ENCODE measurements at places on chromosomes 16 and 17.

DNA sequence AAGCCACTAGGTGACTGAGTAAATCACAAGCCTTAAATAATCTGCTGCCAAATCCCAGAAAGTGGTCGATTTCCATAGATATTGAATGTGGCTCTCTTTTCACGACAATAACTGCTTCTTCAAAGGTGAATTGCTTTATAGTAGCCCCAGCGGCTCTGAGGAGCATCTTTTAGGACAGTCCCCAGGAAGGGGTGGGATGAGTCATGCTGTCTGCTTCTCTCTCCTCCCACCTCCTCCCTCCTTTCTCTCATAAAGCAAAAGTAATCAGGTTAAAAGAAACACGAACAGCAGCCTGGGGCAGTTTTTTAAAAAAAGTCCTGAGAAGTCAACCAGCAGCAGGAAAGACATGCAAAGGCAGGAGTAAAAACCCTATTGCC lies 1.8 kb downstream of the KIAA0513 start:
- peak; percentile 27 for DNase-seq

- DNase-seq, result no peak
These were observed 9.5 kb upstream of the GALK1 start for GRCh38 chr17:75774471-75774990.

- peak; percentile 75 for DNase-seq
These were observed at the start of gene MPP3 for GRCh38 chr17:43832976-43833829. MPP3 (minus strand) TSS chr17:43833146; CDS start chr17:43831906, 1,240 bp downstream.

DNA sequence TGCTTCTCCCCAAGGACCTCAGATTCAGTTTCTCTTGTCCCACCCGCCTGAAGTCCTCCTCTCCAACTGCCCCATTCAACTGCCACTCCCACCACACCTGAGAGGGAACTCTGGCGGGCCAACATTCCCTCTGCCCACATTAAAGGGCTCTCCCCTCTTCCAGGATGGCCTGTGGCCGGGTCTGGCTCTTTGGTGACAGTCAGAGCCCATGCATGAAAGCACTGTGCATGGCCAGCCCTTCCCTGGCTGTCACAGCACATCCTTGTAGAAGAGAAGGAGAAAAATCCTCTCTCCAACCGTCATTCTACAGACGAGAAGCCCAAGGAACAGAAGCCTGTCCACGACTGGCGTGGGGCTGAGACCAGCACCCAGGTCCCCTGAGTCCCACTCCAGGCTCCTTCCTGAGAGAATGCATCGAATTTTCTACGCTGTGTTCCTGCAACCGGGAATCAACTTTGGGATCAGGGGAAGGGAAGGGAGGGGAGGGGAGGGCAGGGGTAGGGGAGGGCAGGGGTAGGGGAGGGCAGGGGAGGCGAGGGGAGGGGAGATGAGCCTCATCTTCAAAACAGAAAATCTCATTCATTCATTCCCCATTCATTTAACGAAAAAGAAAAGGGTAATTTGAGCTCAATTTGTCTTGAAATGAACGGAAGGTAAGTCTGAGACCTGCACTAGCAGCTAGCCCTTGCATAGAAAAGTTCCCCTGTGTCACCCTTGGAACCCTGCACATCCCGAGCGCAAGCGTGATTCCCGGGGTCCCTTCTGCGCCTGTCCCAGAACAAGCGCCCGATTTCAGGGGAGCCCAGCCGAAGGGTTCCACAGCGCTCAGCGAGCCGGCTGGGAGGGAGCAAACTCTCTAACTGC lies at the start of gene ABCC12:
TSS of gene ABCC12 (minus strand) at position 68 of the 864 bp plus-strand sequence. CDS start 9,569 bp downstream, outside the sequence.
- DNase-seq, result no peak

DNA sequence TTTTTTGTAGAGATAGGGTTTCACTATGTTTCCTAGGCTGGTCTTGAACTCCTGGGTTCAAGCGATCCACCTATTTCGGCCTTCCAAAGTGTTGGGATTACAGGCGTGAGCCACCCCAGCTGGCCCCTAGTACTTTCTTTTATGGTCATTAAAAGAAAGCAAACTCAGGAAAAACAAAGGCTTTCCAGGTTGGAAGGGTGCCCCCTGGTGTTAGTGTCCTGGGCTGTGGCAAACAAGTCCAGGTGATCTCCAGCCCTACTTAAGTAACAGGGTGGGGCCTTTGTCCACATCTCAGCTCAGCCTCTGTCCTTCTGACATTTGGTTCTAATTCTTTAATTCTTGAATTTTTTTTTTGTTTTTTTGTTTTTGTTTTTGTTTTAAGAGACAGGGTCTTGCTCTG lies 6.9 kb downstream of the IGFBP4 start:
- peak; percentile 72 for DNase-seq

DNA sequence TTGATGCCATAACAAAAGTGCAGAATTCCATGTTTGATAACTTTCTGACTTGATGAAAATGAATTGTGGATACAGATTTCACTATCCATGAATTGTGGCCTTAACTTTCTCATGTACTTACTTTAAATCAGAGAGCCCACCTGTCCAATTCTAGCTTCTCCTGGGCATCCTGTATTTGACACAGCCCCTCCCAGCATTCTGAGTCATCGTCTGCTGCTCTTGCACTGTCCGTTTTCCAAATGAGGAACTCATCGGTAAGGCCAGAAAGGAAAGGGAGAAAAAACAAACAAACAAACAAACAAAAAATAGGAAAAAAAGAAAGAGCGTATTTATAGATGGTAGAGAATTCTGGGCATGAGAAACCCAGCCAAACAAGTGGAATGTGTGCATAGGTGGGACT lies 361.6 kb downstream of the WWOX start:
- DNase-seq, result no peak

DNA sequence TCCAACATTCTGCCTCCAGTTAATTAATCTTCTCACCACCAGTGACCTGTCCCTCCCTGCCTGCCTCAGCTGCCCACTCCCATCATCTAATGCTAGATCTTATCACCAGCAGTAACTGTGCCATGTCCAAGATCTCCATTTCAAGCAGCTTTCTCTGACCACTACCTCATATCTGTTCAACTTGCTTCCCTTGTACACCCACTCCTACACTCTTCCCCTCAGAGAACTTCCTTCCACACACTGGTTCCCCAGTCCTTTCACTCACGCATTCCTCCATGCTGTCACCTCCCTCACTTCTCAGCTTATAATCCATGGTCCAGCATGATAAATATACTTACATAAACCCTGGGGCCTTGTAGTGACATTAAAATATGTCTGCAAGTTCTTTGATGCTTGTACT lies 31.8 kb upstream of the DYNLL2 start:
- DNase-seq, result no peak

DNA sequence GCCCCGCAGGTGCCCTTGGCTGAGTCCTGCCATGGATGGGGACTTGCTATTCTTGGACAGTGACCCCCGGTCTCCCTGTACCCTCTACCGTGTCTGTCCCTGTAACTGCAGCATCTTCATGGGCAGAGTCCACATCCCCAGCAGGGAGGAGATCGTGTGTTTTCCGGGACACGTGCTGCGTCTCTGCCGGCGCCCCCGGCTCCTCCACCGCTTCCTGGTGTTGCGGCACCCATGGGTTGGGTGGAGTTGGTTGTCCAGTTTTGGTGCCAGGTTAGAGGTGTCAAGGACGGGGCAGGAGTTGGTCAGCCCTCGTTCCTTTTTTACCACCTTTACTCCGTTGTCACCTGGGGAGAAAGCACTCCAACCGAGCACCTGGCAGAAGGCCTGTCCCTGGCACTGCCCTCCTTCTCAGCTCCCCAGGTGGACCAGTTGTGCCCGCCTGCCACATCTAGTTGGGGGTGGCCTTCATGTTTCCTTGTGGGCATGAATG lies 20.0 kb downstream of the BAIAP2 start:
- DNase-seq, result no peak

- no peak for DNase-seq
These were observed 47.1 kb downstream of the PRMT7 start for GRCh38 chr16:68357923-68358322.

DNA sequence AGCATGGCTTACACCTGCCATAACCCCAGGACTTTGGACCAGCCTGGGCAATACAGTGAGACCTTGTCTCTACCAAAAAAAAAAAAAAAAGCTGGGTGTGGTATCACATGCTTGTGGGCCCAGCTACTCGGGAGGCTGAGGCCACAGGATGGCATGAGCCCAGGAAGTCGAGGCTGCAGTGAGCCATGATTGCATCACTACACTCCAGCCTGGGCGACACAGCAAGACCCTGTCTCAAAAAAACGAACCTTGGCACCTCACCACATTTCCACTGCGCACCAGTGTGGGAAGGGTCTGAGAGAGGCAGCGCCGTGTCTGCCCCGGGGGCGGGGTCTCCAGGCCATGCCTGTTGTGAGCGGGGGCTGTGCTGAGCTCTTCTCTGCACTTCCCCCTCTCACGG lies 6.3 kb downstream of the ACSF3 start:
- DNase-seq, result no peak

DNA sequence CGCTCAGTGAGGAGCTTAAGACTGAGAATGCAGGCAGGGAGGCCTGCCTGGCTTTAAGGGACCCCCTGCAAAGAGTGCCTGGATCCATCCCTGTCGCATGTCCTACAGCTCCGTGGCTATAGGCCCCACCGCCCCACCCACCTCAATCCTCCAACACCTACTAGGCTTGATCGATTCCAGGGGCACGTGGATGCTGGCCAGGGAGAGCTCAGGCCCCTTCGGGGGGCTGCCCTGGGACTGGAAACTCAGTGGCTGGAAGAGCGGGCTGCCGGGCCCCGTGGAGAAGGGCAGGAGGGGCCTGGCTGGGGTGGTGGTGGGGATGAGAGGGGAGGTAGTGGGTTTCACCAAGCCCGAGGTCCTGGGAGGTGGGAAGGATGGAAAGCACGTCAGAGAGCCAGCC lies 22.2 kb downstream of the GGA3 start:
- DNase-seq, result no peak

DNA sequence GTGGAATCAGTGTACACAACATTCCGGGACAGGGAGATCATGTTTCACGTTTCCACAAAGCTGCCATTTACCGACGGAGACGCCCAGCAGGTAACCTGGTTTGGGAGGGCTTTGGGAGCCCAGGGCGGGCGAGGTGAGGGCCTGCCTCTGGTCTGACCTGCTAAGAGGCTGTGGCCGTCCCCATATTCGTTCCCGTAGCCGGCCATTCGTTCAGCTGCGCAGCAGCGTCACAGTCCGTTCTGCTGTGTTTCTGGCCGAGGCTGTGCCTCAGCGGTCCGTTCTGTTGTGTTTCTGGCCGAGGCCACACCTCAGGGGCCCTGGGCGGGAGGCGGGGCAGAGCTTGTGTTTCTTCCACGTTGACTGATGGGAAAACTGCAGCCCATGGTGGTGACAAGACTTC lies 68.0 kb downstream of the OR1D5 start:
- DNase-seq, result no peak

DNA sequence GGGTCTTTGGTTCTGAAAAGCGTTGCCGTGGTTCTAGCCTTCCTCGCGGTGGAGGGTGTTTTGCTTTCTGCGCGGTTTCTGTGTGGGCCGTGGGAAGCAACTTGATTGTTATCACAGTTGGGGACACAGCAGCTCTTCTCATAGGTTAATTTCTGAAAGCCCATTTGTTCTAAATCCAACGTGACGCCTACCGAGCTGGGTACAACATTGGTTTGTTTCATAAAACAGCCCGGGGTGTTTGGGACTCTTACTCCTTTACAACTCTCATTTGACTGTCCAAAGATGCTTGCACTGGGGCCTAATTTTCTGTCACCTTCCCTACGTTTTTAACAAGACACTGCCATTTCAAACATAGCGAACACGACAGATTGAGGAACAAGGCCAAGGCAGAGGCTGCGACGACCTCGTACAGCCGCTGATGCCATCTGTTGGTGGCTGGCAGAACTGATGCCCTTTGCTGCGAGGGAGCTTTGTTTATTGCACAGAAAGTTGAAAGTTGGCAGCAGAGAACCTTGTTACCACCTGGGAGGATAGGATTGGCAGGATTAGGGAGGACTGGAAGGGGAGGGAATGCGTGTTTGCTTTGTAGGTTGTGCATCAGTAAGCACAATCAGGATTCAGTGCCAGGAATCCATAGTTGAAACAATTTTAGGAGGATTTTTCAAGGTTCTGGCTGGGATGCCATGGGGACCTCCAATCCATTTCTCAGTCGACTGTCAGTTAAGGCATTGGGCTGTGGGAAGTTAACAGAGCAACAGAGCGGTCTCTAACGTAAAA lies 98.3 kb downstream of the PITPNC1 start:
- peak; percentile 83 for DNase-seq

DNA sequence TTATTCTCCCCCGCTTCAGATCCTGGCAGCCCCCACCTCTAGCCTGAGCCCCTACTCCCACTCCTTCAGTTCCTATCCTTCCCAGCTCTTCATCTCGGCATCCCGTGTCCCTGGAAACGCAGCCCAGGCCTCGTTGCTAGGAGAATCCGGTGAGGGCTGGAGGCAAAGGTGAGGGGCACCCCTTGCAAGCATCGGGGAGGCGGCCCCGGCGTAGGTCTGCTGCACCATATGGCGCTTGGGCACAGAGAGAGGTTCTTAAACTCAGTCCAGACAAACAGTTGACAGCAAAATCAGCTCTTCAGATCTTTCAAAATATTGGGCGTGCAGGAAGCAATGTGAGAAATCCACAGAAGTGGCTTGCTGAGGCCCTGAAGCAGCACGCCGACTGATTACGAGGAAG lies 15.0 kb downstream of the SLC38A8 start:
- DNase-seq, result no peak

GRCh38 chr17:33024688-33025486 lies 33.2 kb downstream of the SPACA3 start:
- no peak for DNase-seq

- DNase-seq, result no peak
These were observed 9.0 kb upstream of the PHKG2 start for GRCh38 chr16:30738984-30739951.

DNA sequence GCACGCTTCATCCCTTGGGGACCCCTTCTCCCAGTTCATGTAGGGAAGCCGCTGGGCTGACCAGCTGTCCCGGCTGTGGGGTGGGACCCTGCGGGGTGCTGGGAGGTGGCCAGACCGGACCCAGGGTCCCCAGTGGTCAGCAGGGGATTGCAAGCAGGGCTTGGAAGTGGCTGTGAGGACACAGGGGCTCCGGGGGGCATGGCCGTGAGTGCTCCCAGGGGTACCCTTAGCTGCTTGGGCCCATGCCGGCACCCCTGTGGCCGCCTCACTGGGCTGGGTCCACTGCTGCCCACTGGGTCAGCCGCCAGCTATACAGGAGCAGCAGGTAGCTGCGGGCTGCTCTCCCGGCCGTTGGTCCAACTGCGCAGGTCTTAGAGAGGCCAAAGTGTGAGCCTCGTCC lies 18.8 kb downstream of the PRSS27 start:
- DNase-seq, result no peak

DNA sequence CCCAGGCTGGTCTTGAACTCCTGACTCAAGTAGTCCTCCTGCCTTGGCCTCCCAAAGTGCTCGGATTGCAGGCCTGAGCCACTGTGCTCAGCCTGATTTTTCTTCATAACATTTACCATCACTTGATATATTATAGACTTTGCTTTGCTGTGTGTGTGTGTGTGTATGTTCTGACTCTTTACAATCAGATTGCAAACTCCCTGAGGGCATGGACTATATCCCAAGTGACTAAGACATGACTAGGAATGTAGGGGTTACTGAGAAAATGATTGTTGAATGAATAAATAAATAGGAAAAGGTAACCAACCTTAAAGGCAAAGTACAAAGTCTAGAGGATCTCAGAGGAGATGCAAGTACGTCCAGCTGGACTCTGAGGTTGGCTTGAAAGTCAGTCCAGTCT lies 9.6 kb upstream of the OR2C1 start:
- no peak for DNase-seq

DNA sequence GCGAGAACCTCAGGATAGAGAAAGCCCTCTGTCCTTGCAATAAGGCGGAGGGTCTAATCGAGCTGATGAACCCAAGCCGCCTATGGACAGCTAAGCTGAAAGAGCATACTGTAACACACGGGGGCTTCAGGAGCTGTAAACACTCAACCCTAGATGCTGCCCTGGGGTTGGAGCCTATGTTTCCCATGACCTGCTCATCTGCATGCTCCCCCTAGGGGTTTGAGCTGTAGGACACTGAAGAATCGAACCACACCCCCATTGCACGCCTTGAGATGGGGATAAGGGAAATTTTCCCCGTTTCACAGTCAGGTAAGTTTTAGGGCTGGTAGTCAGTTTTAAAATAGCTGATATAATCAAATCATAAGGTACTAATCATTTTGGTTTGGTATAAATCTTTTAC lies 675.6 kb upstream of the CDH8 start:
- DNase-seq, result no peak
